DMS79 (cell line): ENCODE measurements at places on chromosomes 16 and 17.

DNA sequence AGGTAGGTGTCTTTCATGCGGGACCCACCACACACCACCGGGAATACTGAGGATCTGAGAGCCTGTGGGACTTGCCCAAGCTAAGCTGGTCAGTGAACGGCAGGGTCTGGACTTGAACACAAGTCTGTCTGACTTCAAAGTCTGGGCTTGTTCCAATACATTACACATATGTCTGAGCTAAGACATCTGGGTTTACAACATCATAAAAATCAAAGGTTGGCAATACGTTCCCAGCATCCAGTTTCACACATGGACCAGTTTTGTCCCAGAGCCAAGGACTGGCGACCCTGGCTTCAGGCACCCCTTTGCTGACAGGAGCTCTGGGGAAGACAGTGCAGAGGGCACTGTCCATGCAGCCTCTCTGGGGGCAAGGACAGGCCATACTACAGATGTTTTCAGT is 27.9 kb upstream of the AXIN2 start:
- no peak for DNase-seq

GRCh38 chr17:82097919-82098168 is 192 bp downstream of the FASN start:
- no peak for DNase-seq

- DNase-seq: no peak
These were observed 2.0 kb downstream of the NCBP3 start for GRCh38 chr17:3843935-3844516.

- peak; percentile 56 for DNase-seq
These were observed 17.0 kb downstream of the CAVIN1 start for GRCh38 chr17:42405963-42406495.

DNA sequence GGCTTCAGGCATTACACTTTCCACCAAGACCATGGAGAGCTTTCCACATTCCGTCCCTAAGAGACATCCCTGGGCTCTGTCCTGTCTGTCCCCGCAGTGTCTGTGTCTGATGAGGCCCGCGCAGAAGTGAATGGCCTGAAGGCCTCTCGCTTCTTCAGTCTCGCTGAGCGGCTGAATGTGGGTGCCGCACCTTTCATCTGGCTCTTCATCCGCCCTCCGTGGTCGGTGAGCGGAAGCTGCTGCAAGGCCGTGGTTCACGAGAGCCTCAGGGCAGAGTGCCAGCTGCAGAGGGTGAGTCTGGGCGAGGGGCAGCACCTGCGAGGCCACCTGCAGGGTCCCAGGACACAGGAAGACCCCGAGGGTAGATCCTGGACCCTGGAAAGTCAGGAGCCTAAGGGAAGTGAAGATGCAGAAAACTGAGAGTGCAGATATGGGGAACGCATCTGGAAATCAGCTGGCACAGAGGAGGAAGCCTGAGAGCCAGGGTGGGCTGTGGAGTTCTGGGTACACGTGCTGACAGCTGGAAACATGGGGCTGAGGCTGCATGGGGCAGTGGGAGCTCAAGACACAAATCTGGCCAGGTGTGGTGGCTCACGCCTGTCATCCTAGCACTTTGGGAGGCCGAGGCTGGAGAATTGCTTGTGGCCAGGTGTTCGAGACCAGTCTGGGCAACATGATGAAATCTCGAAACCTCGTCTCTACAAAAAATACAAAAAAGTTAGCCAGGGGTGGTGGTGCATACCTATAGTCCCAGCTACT is 8.0 kb downstream of the CCNF start:
- no peak for DNase-seq

- no peak for DNase-seq
These were observed 44.1 kb upstream of the SEC14L1 start for GRCh38 chr17:77096570-77097214.

DNA sequence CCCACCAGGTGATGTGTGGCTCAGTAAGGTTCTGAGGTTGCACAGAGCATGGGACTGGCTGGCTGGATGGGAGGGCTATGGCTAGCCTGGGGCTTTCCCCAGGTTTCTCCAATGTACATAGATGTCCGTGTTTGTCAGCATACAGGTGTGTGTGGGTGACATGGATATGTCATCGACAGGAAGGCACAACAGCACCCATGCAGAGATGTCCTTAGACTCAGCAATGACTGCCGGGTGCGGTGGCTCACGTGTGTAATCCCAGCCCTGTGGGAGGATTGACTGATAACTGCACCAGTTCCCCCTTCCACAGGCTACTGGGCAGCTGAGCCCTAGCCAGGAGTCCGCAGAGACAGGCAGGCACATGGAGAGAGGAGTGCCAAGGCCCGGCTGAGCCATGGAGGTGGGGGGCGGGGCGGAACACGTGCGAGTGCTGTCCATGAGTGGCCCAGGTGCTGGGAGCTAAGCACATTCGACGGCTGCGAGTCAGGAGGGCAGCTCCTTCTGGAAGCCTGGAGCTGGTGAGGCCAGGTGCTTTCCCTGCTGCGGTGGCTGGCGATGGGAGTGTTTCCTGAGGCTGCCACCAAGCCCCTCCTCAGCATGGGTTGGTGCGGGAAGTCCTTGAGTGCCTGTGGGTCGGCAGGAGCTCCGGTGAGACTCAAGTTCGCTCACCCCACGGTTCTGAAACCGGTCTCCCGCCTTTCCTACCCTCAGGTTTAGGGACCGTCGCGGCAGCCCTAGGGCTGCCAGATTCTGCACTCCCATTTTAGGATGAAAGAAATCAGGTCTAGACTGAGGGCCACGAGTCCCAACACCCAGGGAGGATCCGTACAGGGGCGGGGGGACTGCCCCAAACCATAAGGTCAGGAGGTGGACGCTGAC is 858 bp upstream of the ASPSCR1 start:
- DNase-seq: peak; percentile 40

- DNase-seq: no peak
These were observed 2.5 kb downstream of the KIF1C start for GRCh38 chr17:5000237-5000639.

GRCh38 chr17:74089869-74090464 is 113.5 kb upstream of the RPL38 start:
- DNase-seq: no peak

DNA sequence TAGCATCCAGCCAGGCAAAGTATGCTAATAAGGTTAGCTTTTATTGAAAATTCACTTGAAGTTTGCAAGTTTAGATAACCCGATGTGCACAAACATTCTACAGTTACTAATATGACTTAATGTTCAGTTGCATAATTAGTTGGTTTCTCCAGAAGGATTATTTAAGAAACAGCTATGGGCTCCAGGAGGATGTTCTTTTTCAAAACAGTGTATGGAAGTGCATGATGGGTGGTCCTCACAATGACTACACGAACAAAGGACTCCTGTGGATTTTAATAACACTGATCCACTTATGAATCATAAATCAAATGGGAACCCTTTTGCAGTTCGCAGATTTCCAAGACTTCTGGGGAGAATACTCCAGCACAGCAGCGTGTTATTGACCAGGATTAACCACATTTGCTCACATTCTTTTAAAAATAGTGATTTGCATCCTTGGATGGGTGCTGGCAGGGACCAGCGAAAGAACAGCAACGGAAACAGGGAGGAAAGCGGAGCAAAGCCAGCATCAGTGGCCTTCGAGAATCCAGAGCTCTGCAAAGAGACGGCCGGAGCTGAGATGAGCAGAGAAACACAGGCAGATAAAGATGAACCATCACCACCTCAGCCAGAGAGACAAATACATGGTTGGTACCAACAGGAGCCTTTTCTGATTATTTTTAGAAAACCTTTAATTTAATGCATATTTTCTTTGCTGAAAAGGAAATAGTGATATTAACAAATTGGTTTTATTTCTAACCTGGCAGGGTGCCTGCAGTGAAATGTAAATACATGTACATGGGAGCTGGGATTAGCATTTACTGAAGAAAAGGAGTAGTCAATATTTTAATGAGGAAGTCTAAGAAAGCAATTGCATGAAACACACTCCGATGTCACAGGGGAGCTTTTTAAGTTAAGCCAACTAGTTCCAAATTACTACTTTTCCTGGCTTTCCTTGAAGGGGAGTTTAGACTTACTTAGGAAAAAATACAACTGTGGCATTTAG is 623.2 kb upstream of the ZFHX3 start:
- DNase-seq: no peak

GRCh38 chr16:24537474-24538337 is 1.7 kb upstream of the RBBP6 start:
- no peak for DNase-seq

DNA sequence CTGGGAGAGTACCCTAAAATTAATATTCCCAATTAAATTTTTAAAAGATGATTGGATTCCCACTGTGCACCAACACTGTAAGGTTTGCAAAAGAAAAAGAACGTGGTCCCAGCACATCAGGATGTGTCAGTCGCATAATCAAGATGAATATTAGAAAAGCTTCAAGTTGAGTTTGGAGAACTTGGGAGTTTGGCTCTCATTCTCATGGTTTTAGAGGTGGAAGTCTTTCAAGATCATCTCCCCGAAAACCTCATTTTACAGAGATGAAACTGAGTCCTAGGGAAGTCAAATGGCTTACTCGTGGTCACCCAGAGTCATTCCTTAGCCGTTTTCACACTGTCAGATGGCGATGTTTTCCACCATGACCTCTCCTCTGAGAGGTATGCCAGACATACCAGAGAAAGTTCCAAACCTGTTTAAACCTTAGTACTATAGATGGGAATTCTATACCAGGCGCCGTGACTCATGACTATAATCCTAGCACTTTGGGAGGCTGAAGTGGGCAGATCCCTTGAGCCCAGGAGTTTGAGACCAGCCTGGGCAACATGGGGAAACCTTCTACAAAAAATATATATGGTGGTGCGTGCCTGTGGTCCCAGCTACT is 1.2 kb downstream of the SEC14L1 start:
- DNase-seq: no peak

DNA sequence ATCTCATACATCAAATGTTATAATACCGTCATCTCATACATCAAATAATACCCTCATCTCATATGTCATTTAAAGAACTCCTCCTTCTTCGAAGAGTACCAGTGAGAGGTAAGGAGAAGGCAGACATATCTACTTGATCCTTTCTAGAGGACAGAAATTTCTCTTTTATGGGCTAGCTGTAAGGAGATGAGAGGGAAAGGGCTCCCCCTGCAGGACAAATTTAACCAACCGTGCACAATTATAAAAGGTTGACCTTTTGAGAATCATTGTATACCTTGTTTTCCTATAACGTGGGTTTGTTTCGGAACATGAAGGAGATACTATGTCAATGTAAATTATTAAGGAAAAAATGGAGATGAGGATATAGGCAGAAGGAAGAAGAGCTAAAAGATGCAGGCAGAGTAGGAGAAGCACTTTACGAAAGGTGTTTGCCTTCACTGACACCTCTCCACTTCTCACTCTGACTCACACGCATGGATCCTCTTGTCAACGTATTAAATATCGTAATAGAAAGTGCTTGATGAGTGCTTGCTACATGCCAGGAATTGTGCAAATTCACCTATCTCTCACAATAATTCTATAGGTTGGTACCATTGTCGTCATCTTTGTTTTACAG is 465.9 kb upstream of the ERCC4 start:
- DNase-seq: no peak

DNA sequence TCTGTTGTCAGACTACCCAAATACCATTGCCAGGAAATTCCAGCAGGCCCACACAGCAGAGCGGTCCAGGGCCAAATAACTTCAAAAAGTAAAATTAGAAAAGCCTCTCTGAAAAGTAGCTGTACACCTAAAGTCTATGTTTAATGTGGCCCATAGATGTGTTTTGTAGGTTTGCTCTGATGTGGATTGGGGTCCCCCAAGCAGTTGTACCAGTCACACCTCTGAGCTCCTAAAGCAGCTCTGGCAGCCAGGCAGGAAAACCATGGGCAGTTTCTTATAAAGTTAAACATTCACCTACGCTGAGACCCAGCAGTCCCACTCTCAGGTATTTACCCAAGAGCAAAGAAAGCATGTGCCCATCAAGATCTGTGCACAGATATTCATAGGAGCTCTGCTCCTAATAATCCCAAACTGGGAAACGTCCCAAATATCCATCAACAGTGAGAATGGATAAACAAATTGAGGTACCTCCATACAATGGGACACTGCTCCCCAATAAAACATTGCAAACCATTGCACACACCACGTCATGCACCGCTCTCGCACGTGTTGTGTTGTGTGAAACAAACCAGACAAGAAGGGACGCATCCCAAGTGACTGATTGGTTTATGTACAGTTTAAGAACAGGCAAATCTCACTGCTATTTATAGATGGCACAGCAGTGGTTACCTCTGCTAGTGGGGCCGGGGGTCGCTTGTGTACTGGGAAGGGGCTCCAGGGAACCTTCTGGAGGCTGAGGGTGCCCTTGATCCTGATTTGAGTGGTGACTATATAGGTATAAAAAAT is 15.8 kb upstream of the PRM1 start:
- no peak for DNase-seq

GRCh38 chr16:20610892-20611349 is 34.8 kb upstream of the ACSM2B start:
- no peak for DNase-seq

DNA sequence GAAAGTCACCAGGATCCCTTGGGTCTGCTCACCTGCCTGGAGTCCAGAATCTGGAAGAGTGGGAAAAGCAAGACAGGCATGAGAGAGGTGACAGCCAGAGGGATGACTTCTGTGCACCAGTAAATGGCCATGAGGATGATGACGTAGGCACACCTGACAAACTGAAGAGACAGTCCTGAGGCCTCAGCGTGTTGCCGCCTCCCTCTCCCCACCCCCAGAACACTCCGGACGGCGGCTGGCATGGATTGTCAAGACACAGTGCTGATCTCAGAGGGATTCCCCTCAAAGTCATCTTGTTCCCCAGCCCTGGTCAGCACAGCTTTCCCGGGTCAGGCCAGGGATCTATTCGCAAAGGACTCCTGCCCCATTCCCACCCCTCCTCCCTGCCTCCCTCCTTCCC is 6.2 kb downstream of the SLC13A5 start:
- DNase-seq: no peak

DNA sequence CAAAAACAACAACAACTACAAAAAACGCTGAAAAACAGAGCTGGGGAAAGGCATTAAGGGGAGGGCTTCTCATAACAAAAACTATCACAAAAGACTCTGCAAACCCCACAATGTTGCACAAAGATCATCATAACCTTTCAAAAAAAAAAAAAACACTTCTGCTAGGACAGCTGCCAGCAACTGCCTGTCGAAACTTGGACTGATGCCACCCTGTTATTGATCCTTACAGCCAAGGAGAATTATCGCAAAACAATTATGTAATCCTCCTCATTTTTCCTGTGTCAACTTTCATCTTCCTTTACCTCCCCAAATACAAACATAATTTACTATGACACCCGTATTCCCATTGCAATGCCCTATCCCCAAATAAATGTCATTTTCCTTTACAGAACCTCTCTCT is 9.3 kb downstream of the CCDC40 start:
- DNase-seq: no peak

DNA sequence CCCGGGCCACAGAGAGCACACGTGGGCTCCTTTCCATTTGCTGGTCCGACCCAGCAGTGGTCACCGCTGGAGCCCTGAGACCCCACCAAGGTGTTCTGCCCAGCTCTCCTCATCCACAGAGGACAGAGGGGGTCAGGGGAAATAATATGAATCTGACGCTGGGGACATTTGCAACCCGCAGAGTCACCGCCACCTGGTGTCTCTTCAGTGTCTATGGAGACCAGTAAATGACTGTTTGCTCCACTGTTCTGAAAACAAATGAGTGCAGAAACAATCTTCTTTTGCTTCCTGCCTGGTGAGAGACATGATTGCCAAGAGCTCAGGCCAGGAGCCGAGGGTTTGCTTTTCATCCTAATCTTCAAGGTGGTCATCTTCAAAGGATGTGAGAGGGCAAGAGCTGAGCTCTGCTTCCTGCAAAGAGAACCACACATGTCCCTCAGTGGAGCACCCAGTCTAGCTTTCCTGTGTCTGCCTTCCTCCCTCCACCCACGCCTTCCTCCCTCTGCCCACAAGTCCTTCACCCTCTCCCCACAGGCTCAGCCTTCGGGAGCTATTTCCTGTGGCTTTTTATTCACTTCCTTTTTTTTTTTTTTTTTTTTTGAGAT is 14.7 kb upstream of the KLHDC4 start:
- no peak for DNase-seq

- no peak for DNase-seq
These were observed 664.5 kb downstream of the WWOX start for GRCh38 chr16:78763821-78764440.
